Stimulated activated naive CD8-positive, alpha-beta T cell treated with anti-CD3 and anti-CD28 coated beads, Interleukin-15, Interleukin-2, amounts not matched to agents 100 U/mL and 50 U/mL, for 24 hours (primary cell): ENCODE measurements at places on chromosomes 5 and 9.

GRCh38 chr5:150746-151145 is 40.5 kb upstream of the LRRC14B start:
- no peak for DNase-seq

DNA sequence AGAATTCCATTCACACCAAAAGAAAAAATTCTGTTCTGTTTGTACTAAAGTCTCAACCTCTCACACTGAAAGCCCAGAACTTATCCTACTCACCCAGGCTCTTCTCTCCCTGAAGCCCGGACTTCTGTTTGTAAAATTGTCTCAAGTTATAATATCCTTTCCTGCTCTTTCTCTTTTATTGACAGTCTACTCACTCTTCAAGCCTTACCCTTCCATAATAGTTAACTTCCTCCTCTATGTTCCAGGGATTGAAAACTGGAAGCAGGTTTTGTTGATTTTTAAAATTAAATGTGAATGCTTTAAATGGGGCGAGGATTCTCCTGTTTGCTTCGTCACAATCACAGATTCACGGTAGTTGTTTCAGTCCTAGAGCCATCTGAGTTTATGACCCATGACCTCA is 51.7 kb upstream of the CCDC112 start:
- no peak for DNase-seq

GRCh38 chr9:98108531-98109031 is 10.4 kb downstream of the TRIM14 start:
- DNase-seq: no peak

GRCh38 chr9:95507464-95508241 is 9.1 kb downstream of the PTCH1 start:
- no peak for DNase-seq

DNA sequence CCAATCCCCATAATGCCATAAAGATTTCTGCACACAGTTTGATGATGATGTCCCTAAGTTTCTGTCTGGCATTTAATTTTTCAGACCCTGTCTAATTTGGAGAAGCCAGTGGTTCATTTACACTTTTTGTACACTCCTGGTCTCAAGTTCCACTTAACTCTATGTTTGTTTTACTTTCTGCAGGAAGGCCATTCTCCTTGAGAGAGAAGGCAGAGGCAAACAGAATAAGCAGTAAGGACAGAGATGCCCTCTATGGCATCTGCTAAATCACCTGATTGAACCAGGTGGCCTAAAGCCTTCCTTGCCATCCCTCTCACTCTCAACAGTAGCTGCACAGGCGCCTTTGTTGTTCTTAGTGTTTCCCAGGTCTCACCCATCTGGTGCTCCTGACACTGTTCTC is 86.1 kb upstream of the LRRTM2 start:
- DNase-seq: no peak

DNA sequence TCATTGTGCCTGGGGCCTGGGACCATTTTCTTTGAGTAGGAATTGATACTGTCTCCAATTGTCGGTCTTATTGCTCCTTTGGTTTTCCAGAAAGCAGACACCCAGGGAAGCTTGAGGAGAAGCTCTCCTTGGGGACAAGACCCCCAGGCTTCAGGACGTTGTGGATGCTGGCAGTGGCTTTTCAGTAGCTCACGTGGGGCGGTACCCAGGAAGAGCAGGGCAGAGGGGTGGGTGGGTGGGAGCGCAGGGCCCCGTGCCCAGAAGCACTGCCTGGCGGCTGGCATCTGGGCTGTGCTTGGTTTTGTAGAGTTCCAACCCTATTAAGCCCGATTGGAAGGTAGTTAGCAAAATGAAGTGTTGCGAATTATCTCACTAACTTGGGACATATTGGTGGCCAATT is 374.2 kb upstream of the IRX1 start:
- DNase-seq: no peak

DNA sequence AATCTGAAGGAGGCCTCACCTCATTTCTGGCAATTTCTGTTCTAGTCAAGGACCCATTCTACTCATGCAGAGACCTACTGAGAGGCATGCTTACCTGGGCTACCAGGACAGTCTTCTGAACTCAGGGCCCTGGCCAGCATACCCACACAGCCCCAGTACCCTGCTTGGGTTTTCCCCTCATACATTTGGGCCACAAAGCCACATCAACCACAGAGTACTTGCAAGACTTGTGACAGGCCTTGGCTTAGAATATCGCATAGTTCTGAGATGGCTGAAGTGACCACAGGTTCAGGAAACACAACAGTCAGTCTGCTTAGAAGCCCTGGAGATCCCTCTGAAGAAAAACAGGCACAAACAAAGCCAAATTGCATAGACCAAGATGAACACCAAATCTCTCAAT is 758.8 kb upstream of the CDH9 start:
- DNase-seq: no peak

GRCh38 chr5:115098041-115098702 is 71.5 kb downstream of the TRIM36 start:
- DNase-seq: peak; percentile 13

DNA sequence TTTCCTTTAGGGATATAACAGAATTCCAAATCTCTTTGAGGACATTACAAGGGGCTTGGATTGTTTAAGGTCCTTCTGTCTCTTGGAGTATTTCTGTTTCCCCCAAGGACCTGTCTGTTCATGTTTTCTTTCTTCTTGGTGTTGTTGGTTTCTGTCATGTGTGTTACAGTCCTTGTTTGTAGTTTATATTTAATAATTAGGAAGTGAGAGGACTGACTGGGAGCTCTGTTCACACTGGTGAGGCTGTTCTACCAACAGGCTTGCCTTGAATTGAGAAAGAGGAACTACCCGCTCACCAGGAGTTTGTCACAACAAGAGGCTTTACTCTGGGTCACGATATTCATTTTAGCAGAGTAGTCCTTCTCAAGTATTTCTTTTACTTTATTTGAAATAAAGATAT is 119.2 kb upstream of the SV2C start:
- no peak for DNase-seq

- DNase-seq: no peak
Measured at GRCh38 chr5:43227655-43228054, 35.6 kb downstream of the NIM1K start.

DNA sequence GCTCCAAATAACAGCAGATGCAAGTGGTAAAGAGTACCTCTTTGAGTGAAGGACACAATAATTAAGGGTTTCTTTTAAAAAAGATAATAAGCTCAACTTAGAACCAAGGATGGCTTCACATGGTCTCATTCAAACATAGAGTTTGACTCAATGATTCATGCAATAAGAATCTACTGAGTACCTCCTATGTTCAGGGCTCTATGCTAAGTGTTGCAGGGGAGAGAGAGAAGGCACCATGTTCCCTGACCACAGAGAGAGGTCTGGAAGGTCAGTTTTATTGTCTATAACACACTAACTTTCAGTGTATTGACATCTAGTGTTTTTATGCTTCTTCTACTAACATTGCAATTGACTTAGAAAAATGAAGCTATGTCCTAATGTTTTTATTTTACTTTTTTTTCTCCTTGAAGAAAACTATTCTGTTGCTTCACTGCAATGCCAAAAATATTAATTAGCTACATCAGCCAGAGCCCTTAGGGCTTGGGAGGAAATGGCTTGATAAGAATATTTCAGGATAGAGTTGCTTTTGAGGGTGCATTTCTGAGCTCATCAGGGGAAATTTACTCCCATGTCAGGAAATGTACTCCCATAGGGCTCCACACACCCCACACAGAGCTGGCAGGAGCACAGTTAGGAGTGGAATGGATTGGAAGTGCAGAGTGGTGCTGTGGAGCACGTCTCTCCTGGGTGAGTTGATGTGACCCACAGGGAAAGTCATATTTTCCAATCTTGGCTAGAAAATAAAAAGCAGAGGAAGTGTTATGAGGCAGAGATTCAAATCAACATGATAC is 106.6 kb downstream of the PDE8B start:
- DNase-seq: no peak

- DNase-seq: no peak
Measured at GRCh38 chr5:35626108-35626507, 8.4 kb downstream of the SPEF2 start.

DNA sequence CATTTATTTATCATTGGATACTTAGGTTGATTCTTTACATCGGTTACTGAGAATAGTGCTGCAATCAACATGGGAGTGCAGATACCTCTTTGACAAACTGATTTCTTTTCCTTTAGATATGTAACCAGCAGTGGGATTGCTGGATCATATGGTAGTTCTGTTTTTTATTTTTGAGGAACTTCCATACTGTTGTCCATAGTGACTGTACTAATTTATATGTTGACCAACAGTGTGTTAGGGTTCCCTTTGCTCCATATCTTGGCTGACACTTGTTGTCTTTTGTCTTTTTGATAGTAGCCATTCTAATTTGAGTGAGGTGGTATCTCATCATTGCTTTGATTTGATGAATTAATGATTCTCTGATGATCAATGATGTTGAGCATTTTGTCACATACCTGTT is 137.3 kb upstream of the PITX1 start:
- DNase-seq: no peak

DNA sequence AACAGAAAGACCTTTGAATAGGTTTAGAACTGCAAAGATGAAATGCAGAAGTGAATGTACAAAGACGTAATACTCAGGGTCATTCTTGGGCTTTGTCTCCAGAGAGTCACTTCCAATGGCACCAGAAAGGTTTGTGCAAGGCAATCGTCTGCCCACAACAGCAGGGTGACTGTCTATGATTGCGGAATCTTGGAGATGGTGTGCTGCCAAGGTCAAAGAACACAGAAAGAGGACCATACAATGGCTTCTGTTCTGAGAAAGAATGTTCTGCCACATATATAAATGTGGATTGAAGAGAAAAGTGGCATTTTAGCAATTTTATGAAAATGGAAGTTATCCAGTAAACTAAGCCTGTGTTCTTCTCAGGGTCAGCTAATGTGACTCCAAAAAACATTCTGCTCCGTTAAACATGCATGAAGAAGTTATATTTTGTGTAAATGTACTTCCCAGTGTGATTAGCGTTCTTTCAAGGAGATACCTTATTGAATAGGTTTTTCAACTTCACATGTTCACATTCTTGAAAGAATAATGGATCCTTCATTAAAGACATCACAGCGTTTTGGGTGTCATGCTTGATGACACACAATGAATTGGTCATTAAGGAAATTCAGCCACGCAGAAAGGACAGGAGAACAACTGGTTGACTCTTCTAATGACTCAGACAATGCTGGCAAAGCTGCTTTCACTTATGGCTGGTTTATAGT is 73.4 kb upstream of the CDH6 start:
- no peak for DNase-seq

DNA sequence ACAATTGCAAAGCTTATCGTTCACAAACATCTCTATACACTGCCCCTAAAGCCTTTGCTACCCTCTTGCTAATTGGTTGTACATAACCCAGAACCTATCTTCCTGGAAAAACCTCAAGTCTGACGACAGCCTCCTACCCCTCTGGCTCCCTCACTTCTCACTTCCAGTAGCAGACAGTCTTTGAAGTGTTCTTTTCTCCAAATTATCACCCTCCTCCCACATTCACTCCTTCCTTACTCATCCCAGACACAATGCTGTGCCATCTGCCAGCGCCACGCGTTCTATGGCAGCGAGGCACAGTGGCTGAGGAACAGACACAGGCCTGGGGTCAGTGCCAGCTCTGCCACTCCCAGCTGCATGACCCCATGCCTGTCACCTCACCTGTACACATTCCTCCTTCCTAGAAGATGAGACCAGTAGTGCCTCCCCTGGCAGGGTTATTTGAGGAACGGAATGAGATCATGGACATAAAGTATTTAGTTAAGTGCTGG is 27.7 kb downstream of the CLTA start:
- peak; percentile 11 for DNase-seq

DNA sequence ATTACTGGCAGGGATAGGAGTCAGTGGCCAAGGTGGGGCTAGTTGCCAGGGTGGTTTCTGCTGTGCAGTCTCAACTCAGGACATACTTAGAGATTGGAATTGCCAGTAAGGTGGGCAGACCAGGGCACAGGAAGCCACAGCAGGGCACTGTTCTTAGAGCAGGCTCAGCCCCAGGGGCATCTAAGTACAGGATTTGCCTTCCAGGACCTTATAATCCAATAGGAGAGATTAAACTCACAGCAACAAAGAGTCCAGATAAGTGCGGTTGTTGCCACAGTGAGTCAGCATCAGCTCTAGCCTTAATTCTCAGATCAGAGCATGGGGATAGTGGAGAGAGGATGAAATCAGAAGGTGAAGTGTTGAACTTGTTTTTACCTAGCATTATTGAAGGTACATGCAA is 265.8 kb upstream of the TRPC7 start:
- DNase-seq: no peak

- DNase-seq: no peak
Measured at GRCh38 chr5:57895766-57896165, 413.2 kb upstream of the ACTBL2 start.

GRCh38 chr5:30839956-30840355 is 353.5 kb upstream of the CDH6 start:
- DNase-seq: no peak

DNA sequence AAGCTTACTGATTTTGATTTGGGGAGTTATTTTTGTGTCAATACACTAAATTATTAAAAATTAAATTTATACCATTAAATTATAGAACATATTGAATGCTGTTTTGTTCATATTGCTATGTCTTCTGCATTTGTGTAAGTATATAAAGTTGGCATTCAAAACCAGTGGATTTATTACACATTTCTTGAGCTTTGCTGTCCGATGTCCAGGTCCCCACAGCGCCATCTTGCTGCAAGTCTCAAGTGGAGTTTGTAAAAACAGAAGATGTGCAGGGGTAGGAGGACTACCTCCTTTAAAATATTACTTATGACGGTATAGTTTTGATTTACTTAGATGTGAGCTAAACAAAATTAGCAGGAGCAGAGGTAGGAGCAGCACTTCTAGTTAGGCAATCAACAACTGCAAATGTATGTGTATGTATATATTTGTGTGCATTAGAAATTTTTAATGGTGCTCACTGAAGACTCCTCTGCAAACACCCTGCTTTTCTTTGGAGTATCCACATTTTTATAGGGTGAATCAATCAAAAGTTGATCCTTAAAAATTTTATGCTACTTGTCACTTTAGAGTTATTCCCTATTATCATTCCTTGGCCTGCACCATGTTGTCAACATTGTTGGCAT is 37.4 kb downstream of the CPEB4 start:
- peak; percentile 51 for DNase-seq

- no peak for DNase-seq
Measured at GRCh38 chr5:167030500-167031120, 1260.8 kb upstream of the WWC1 start.

DNA sequence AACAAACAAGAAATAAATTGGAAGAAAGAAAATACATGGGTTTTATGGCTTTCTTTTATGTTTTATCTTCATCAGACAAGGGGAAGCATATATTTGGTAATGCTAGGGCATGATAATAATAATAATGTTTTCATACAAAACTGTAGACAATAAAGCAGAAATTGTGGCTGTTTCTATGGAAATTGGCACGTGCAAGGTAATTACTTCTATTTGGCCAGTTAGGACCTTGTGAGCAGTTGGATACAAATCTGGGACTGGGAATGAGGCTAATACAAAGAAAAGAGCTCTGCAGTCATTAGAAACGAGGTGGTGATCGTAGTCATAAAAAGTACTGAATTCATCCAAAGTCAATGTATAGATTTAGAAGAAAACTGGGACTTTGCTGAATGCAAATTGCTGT is 233.6 kb downstream of the EFNA5 start:
- no peak for DNase-seq
